ENCODE measurements at places on chromosomes 2 and 18.
A peak's percentile ranks its signal among the peaks of the same experiment; 100 is the strongest.

DNA sequence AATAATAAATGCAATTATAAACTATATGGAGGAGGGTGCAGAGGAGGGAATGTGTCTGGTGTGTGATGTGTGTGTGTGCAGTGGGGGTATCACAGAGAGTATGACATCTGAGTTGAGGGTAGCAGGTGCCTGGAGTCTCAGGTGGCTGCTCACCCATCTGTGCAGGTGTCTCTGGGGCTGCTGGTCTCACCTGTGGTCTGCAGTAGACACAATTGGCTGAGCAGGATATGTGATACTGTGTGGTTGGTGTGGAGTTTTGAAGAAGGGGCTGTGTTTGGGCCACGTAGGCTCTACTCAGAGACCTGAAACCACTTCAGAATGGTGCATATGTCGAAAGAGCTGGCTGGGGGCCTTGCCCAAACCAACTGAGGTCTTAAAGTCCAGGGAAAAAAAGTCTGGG, 17.0 kb downstream of the FABP1 start:
- DNase-seq, result no peak

- no peak for DNase-seq
Measured at GRCh38 chr18:44474591-44474990, 206.1 kb upstream of the SETBP1 start.

GRCh38 chr18:2797951-2798350, 48.9 kb upstream of the EMILIN2 start:
- DNase-seq, result no peak

DNA sequence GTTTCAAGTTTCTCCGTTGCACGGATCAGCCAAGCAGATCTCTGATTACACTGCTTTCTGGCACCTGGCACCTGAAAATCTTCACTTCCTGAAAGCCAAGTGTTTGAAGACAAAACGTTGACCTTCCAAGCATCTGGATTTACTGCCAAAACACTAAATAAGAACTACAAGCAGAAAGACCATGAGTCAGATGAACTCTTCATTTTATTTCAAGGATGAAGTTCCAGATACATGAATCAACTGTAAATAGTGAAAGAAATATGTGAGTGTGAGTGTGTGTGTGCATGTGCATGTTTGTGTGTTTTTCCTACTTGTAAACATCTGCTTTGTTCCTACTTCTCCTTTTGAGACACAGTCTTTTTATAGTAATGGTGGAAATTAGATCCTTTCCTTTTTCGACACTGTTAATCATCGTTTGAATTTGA, 60.0 kb upstream of the DTNA start:
- no peak for DNase-seq

- peak; percentile 39 for DNase-seq
Measured at GRCh38 chr2:120343433-120344105, 2.4 kb upstream of the INHBB start.

- DNase-seq, result peak; percentile 23
Measured at GRCh38 chr2:206225435-206226232, 48.8 kb upstream of the ZDBF2 start.

DNA sequence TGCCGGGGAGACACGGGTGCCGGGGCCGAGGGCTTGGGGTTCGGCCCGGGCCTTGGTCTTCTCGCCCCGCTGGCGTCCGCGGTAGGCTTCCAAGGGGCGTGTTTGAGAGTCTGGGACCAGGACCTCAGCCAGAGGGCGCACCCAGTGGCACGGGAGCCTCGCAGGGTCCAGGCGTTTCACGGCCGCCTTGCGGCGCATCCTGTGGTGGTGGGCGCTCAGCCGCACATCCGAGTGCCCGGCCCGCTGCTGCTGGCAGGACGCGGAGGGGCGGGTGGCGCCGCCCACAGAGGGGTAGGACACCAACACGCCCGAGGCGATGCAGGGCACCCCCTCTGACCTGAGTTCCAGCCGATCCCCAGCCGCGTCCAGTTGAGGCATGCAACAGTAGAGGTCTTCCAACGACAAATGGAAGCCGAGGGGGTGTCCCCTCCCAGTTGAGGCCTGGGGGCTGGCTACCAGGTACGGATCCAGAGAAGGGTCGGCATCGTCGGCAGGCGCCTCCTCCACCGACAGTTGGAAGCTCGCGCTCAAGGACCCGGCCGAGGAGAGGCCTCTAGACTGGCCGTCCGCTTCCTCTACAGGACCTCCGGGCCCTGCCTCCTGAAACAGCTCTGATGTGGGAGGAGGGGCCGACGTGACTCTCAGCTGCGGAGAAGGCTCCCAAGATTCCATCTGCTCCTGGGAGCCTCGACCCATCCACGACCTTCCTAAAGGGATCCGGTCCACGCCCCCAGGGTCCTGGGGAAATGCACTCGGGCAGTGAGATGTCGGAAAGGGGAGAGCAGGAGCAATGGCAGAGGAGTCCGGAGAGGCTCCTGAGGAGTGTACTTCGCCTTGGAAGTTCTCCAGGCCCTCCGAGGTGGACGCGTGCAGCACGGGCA, 6.3 kb downstream of the C2orf81 start:
- DNase-seq, result peak; percentile 66

- no peak for DNase-seq
Measured at GRCh38 chr2:228649447-228649846, 468.0 kb upstream of the SPHKAP start.

DNA sequence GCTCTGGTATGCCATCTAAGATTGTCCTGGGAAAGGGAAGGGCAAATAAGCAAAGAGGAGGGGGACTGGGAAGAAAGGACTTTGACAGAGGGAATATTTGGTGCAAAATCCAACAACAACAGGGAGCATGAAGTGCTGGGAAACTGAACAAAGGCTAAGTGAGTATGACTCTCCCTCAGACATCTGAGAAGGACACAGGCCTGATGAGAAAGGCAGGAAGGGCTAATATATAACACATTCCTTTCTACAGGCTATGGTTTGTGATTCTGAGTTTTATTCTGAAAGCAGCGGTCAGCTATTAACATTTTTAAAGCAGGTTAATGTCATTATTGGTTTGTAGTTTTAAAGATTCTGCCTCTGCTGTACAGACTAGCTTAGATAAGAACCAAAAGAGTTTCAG, 1579.5 kb downstream of the LRP1B start:
- no peak for DNase-seq

DNA sequence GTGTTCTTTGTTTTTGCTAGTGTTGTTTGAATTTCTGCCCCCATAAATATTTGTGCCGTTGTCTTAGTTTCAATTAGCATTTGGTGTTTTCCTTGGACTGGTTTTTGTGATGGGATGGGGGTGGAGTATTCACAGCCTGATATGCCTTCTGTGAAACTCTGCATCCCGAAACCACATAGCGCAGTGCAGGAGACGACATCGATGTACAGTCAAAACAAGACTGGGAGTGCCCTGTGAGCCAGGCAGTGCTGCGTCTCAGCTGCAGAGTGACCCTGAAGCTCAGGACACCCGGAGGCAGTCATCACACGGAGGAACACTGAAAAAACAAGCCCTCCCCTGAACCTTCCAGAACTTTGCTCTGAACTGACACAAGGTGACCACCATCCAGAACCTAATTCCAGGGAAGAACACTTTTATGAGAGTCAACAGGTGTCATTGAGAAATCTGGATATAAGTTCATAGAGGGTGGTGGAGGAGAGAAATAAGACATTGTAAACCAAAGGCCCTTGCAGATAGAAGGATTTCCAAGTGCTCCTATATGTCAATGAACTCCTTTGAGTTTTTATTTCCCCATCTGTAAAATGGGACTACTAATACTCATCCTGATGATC, 61.2 kb upstream of the CABLES1 start:
- DNase-seq, result no peak

GRCh38 chr2:231104115-231104713, 20.6 kb downstream of the HTR2B start:
- DNase-seq, result no peak

DNA sequence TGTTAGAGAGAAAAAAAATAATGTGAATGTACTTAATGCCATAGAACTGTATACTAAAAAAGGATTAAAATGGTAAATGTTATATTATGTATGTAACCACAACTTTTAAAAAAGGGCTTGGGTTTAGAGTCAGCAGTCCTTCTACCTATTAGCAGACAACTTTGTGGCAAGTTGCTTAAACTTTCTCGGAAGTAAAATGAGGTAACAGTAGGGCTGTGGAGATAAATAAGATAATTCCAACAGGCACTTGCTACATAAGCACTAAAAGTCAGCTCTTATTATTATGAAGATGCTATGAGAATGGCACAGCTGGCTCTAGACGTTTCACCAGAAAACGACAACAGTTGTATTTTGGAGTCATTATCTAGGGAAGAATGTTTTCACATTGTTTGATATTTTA, 31.3 kb downstream of the AAK1 start:
- no peak for DNase-seq

GRCh38 chr2:162252153-162252552, 8.9 kb upstream of the FAP start:
- DNase-seq, result no peak

GRCh38 chr2:142041996-142042395, 88.8 kb downstream of the LRP1B start:
- no peak for DNase-seq

DNA sequence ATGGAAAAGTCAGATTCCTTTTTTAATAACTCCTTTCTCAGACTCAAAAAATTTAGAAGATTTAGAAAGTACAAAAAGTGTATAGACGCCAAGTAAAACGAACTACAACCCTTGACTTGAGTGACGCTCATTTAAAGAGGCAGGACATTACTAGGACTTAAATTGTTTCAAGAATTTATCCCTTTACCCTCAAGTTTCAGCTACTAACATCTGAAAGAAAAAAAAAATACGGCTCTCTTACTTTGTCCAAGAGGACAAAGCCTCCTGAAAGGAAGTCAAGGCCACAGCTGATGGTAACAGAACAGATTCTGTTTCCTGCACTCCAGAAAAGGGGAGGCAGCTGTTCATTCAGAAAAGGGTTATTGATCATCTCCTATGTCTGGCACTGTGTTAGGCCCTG, 57.6 kb upstream of the PKDCC start:
- DNase-seq, result no peak

DNA sequence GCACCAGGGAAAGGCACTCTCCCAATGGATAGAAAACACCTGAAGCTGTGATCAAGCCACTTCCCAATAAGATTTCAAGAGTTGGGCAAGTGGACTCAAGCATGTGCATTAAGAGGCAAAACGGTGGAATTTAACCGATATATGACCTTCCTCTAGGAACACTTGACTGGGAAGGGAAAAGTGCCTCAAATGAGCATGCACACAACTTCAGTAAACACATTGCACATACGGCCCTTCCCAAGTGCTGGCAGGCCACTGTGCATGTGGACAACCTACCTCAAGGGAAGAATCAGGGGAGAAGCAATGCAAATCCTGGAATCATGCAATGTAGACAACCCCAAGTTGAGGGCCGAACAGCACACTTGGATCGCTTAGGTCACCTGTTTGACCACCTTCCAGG, 23.9 kb upstream of the SH3RF3 start:
- DNase-seq, result no peak

DNA sequence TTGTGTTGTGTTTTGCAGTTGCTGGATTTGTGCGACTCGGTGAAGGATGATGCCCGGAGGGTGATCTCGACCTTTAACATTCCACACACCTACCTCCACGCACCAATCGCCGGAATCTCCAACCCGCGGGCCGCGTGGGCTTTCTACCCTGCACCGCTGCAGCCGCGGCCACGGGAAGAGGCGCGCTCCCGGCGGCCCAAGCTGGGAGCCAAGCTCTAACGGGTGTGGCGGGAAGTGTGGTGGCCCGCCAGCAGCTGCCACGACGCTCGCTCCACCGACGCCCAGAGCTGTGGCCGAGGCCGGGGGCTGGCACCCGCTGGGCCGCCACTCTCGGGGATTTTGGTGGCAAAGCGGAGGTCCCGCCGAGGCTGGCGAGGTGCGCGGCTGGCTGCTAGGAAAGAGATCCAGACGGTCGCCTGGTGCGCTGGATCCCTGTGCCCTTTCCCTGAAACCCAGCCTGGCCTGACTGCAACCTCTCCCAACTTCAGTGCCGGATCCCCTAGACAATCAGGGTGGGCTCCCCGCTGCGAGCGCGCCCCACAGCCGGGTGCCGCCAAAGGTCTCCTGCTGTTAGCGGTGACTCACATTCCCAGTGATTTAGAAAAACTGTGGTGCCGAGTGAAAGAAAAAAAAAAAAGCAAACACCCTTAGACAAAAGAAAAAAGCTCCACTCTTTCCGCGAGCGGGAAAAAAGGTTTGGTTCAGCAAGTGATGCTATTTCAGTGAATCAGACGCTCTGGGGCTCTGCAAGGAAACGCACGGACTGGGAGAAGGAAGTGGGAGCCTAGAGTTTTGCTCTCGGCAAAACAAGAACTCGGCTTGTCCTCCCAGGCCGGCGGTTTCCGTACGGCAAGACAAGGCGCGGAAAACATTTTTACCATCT, 2.9 kb upstream of the BCL2L11 start:
- DNase-seq, result peak; percentile 33

DNA sequence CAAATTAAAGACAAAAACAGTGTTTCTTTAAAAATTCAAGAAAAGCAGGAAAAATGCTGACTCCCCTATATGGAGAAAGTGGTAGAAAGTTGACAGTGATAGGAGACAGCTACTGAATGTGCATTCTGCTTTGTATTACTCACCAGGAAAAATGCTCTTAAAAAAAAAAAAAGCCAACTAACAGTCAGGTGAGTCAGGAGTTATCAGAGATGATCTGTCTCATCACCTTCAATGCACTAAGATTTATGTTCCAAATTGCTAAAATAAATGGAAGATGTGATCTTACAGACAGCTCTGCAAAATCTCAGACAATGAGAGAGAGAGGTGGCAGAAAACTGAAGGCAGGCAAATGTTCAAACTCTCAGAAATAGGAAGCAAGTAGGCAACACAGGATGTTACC, 47.6 kb upstream of the ZNF521 start:
- no peak for DNase-seq

DNA sequence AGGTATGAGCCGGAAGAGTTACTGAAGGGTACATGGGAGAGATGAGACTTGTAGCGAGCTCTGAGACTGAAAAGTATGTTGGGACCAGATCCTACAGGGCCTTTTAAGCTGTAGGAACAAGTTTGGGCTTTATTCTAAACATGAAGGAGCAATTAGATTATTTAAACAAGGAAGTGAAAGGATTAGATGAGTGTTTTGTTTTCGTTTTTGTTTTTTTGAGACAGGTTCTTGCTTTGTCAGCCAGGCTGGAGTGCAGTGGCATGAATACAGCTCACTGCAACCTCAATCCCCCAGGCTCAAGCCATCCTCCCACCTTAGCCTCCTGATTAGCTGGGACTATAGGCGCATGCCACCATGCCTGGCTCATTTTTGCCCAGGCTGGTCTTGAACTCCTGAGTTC, 110.7 kb downstream of the C1D start:
- no peak for DNase-seq

- no peak for DNase-seq
Measured at GRCh38 chr2:160389875-160390274, 103.7 kb downstream of the RBMS1 start.

GRCh38 chr18:45657357-45658335, 42.4 kb downstream of the SLC14A2 start:
- no peak for DNase-seq

DNA sequence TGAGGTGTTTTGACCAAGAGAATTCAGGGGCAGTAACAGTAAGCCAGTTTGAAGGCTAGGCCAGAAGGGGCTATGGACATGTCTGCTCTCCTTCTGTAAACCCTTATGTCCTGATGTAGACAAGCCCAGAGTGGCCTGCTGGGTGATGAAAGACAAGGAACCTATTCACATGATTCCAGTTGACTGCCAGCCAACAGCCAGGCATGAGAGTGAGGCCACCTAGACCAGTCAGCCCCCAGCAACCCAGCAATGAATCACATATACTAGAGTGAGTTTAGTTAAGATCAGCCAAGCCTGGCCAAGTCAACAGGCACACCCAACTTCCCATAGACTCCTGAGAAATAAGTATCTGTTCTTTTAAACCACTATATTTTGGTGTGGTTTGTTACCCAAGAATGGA, 1889.7 kb upstream of the CELF4 start:
- DNase-seq, result no peak

- no peak for DNase-seq
Measured at GRCh38 chr2:137910641-137911040, 53.6 kb upstream of the HNMT start.

All from GM06990 (cell line).